ENCODE measurements at places on chromosomes 2 and 18.
A peak's percentile ranks its signal among the peaks of the same experiment; 100 is the strongest.

DNA sequence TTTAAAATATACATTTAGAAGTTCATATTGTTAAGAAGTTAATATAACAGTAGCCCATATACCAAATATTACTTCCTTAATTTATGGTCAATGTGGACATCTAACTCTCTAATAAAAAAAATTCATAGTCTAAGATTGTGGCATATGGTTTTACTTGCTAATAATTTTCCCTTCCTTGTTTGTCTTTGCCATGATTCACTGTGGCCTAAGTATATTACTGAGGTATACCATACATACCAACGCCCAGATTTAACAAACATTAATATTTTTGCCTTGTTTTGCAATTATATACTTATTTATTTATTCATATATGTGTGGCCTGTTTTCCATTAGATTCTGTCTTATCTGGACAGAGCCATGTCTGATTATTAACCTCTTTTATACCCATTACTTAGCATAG, 54.6 kb upstream of the CCDC150 start:
- DNase-seq, result no peak

DNA sequence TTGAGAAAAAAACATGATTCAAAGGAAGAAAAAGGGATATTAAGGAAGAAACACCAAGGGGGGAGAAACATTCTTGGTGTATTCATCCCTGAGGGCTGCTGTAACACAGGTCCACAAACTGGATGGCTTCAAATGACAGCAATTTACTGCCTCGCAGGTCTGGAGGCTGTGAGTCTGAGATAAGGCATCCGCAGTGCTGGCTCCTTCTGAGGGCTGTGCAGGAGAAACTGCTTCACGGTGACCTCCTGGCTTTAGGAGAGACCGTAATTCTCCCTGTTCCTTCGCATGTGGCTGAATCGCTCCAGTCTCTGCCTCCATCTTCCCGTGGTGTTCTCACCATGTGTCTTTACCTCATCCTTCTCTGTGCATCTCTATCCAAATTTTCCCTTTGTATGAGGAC, 490.7 kb downstream of the EIPR1 start:
- DNase-seq, result no peak

GRCh38 chr2:168851674-168852320, 38.4 kb downstream of the SPC25 start:
- no peak for DNase-seq

DNA sequence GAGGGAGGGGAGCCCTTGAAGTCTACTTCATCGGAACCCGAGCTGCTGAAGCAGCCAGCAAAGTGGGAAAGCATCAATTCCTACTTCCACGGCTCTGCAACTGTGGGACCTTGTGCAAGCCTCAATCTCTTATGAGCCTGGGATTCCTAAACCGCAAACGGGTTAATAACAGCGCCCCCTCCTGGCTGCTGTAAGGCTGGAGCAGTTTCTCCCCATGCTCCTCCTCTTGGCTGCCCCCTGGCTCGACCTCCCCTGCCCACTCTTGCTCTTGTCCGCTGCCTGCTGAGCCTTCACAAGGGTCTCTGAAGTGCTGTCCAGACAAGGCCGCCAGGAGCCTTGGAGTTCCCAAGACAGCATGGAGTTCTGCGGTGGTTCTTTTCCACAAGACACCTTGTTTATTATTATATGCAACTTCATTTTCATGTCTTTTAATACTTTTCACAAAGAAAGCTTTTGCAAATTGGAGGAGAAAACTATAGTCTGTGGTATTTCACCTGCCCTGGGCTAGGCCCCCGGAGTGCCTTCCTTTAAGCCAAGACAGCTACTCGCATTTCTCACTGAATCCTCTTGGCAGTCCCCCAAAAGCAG, 157.2 kb downstream of the DDX1 start:
- no peak for DNase-seq

DNA sequence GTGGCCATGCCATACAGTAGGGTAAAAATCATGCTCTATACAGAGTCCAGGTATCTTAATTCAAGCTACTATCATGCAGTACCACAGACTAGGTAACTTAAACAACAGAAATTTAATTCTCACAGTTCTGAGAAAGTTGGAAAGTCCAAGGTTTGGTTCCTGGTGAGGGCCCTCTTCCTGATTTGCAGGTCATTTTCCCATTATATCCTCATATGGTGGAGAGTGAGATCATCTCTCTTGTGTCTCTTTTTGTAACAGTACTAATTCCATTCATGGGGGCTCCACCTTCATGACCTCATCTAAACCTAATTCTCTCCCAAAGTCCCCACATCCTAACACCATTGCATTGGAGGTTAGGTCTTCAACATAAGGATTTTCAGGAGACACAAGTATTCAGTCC, 335.0 kb upstream of the ACVR2A start:
- DNase-seq, result no peak

DNA sequence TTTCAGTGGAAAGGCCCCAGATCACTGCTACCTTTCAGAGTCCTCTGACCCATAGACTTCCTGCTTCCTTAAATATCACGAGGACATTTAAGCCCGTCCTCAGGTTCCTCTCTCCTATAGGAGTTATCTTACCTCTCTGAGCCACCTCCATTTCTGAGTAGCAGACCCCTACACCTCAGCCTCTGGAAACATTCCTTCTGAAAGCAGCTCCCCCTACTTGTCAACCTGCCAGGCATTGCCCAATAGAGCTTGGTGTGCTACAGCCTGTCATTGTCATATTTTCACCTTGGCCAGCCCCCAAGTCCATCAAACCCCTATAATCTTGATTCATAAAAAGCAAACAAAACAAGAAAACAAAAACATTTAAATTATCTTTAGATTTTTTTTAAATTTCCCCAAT, 717.9 kb upstream of the SLC8A1 start:
- no peak for DNase-seq

DNA sequence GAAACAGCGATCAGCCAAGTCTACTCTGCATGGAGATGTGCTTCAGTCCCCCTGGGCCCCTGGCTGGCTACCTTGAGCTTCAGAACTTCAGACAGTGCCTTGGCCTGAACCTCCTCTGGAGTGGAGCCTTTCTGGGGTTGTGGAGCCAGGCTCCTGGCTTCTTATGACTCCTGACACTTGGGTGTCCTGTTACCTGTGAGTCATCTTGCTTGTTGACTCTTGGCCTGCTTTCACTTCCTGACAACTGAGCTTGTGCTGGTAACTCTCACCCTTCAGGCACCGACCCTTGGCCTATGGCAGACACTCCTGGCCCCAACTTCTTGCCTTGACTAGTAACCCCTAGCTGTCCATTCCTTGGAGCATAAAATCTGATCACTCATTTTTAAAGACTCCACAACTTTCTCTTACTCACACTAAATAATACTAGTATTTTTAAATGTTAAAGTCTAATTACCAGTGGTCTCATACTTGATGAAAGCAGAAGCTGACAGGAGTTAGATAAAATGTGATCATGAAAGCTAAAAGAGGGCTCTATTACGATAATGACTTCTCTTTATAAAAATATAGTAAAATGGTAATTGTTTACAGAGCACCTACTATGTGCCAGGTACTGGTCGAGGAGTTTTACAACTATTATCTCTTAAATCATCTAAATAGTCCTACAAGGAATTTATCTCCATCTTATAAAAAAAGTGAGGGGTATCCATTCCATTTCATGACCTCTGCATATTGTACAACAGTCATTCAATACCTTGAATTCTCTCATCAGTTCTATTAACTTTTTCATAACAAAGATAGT, 46.3 kb upstream of the VIT start:
- DNase-seq, result peak; percentile 13

GRCh38 chr2:179343945-179344279, 79.3 kb upstream of the SESTD1 start:
- no peak for DNase-seq

DNA sequence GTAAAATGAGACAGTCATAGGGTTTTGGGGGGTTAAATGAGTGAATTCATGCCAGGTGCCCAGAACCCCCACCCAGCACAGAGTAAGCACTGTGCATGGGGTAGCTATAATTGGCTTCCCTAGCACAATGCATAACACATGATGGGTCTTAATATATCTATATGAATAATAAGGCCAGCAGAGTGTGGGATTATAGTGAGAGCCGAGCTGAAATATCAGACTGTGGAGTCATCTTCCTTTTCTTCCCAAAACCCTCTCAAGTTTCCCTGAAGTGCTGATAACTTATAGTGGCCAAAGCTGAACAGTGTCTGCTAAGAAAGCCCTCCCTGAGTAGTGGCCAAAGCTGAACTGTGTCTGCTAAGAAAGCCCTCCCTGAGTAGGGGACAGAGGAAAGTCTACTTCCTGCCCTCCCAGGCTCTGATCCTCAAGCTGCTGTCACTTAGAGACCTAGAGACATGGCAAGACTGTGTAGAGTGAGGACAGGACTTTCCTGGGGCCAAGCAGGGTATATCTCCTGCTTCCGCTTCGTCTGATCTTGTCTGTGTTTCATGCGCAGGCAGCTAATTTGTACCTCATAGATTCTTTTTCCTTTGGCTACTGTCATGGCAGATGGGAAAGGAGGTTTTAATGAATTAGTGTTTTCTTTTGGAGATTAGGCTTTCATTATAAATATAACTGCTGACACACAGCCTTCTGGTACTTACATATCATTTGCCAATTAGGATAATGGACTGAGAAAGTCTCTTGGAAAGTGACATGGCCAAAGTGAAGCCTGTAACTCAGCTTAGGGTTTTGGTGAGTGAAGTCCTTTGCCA, 94.9 kb downstream of the FHOD3 start:
- no peak for DNase-seq

- no peak for DNase-seq
Observed at GRCh38 chr2:25297738-25298137, 44.0 kb downstream of the DNMT3A start.

- DNase-seq, result no peak
Observed at GRCh38 chr2:28522481-28522880, 26.6 kb downstream of the PLB1 start.

DNA sequence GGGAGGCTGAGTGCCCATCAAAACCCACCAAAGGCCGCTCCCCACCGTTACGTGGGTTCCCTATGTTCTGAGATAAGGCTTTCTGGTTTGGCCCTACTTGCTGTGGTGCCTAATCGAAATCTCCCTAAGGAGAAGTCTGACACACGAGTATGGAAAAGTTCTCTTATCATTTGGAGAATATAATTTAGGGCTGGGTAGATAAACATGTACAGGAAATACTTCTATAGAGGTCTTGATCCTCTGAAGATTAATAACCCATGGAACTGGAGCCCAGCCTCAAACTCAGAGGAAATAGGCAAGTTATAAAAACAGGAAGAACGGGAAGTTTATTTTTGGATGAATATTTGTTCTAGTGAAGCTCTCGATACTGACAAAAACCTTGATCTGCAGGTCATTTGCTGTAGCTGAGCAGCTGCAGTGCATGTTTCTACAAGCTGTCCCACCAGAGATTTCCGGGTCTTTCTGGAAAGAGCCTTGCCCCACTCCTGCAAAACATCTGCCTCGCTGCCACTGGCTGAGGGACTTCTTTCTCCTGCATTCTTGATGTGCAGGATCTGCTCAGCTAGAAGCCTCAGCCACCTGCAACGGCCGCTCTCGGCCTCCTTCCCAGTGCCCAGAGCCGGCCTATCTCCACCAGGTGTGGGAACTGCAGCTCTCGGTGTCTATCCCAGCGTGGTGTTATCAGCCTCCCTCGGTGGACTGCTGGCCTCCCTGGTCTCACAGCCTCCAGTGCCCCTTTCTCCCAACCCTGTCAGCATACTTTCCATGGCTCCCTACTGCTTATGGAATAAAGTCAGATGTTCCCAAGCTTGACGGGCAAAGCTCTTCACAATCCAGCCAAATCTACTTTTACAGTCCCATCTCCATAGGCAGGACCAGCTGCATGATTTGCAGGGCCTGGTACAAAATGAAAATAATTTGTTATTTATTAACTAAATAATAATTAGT, 48.6 kb downstream of the SPRED2 start:
- no peak for DNase-seq

DNA sequence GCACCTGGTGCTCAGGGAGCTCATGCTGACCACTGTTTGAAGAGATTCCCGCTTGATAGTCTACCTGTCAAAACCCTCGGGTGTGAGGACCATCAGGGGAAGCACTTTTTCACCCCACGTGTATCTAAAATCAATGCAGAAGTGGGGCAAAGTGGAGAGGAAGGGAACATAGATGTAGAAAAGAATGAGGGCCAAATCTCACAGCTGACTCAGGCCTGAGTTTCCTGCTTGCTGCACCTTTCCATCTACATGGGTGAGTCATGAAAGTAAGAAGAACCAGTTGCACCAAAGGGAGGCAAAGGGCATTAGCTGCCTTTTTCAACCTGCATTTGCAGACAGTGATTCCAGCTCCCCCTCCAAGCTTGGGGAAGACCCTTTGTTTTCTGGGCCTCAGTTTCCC, 100.2 kb upstream of the MYCN start:
- DNase-seq, result no peak

DNA sequence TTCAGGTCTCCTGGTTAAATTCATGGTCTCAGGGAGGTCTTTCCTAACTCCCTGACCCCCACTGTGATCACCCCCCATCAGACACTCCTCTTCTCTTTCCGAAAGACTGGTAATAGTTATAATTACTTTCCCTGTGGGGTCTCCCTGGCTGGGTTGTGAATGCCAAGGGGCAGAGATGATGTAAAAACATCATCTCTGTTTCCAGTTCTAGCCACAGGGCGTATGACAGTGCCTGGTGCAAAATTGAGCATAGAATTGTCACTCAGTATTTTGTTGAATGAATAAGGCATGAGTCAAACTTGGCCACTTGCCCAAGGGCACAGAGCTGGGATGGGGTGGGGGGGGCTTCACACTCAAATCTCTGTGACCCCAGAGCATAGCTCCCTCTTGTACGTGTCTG, 65.2 kb downstream of the LTBP1 start:
- no peak for DNase-seq

DNA sequence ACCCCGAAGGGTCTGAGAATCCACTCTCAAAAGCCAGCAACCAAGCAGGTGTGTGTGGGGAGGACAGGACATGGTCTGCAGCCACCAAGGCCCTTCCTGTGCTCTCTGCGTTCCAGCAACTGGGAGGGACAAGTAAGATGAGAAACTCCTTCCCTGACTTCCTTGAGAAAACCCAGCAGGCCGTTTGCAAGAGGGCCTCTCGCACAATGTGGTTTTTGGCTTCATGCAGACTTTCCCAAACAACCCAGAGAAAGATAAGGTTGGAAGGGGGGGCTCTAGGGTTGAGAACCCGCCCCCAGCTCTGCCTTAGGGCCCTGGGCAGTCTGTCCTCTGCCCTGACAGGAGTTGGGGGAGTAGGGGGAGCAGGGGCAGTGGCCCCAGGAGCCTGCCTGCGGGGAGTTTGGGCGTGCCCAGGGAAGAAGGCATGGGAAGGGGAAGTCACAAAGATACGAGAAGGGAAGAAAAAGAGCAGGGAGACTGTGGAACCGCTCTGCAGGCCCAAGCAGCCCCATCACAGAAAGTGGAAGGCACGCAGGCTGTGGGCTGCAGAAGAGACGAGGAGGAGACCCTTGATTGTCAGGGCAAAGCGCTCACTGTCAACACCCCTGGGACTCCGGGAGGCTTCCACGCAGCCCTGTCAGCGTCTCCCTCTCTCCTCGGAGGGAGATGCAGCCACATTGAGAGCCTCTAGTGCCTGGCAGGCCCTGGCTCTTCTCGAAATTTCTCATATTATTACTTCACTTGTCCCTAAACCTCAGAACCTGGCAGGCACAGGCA, 99.8 kb downstream of the SMAD7 start:
- DNase-seq, result no peak

GRCh38 chr18:54387631-54388030, 29.9 kb downstream of the C18orf54 start:
- DNase-seq, result no peak

Measured in HuH-7.5 (cell line).